Gastroesophageal sphincter (tissue), 4 donors: ENCODE measurements at places on chromosomes 5 and 9.

- ATAC-seq, result no peak
- H3K4me1 ChIP-seq, result peaks cover 91% of the 10 kb centered on the region
- H3K27ac ChIP-seq, result no peak overlapping the region
- H3K36me3 ChIP-seq, result no peaks in the 10 kb centered on the region
- H3K4me3 ChIP-seq, result no peak overlapping the region
- no peaks in the 10 kb centered on the region for H3K27me3 ChIP-seq
These were observed 14.9 kb downstream of the COL5A1 start for GRCh38 chr9:134656334-134657006.

- H3K27ac ChIP-seq, result no peak overlapping the region
- H3K4me1 ChIP-seq, result no peaks in the 10 kb centered on the region
- no peaks in the 10 kb centered on the region for H3K27me3 ChIP-seq
These were observed 174.3 kb downstream of the SYK start for GRCh38 chr9:90975781-90976538.

GRCh38 chr9:111897601-111898137 lies 1.1 kb downstream of the UGCG start:
- peak overlapping the region; percentile 96 for H3K27ac ChIP-seq
- H3K4me1 ChIP-seq, result peaks cover 33% of the 10 kb centered on the region
- no peak for ATAC-seq
- H3K4me3 ChIP-seq, result peak overlapping the region; percentile 86
- H3K27me3 ChIP-seq, result no peaks in the 10 kb centered on the region
- H3K36me3 ChIP-seq, result no peaks in the 10 kb centered on the region

DNA sequence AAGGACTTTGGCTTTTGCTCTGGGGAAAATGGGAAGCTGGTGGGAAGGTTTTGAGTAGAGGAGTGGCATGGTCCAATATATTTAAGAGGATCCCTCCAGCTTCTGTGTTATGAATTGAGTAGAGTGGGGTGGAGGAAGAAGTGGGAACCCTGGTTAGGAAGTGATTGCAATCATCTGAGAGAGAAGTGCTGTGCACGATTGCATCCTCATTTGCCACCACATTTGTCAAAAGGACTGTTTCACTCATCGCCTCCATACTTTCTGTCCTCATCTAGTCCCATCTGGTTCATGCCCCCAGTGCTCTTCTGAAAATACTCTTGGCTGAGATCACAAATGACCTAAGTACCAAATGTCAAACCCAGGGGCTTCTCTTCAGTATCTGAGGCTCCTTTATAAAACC lies 192.1 kb downstream of the RAB3C start:
- H3K4me1 ChIP-seq, result no peaks in the 10 kb centered on the region
- ATAC-seq, result no peak
- no peak overlapping the region for H3K4me3 ChIP-seq
- H3K27me3 ChIP-seq, result no peaks in the 10 kb centered on the region
- no peaks in the 10 kb centered on the region for H3K36me3 ChIP-seq

DNA sequence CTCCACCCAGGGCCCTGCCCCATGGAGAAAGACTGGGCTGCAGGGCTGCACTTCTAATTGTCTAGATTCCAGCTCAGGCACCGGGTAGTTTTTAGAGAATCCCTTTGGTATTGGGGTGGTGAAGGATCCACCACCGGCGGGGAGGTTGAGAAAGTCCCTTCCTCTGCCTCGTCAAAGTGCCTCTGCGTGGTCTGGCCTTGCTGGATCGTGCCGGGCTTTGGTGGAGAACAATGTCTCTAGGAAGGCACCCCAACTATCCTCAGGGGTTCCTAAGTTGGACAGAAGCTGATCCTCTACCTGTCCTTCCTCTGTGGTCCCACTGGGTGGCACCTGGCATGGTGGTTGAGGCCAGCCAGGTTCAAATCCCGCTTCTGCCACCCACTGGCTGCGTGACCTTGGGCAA lies 7.3 kb upstream of the AMBP start:
- peaks cover 3% of the 10 kb centered on the region for H3K27me3 ChIP-seq
- H3K4me3 ChIP-seq, result no peak overlapping the region
- no peaks in the 10 kb centered on the region for H3K36me3 ChIP-seq
- no peak overlapping the region for H3K27ac ChIP-seq
- no peak for ATAC-seq

- no peaks in the 10 kb centered on the region for H3K27me3 ChIP-seq
- no peak for ATAC-seq
- H3K36me3 ChIP-seq, result no peaks in the 10 kb centered on the region
- no peak overlapping the region for H3K27ac ChIP-seq
These were observed 71.5 kb downstream of the FREM1 start for GRCh38 chr9:14838701-14839100.

DNA sequence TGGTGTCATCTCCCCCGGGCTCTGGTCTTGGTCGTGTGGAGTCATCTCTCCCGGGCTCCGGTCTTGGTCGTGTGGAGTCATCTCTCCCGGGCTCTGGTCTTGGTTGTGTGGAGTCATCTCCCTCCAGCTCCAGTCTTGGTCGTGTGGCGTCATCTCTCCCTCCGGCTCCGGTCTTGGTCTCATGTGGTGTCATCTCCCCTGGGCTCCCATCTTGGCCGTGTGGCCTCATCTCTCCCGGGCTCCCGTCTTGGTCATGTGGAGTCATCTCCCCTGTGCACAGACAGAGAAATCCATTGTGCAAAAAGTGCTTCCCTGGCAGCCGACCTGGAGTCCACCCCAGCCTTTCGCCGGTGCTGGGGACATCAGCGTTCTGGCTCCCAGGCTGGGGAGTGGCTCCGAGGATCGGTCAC lies 91.1 kb upstream of the CACNA1B start:
- H3K4me3 ChIP-seq, result no peak overlapping the region
- H3K27me3 ChIP-seq, result no peaks in the 10 kb centered on the region
- no peak overlapping the region for H3K27ac ChIP-seq
- H3K4me1 ChIP-seq, result no peaks in the 10 kb centered on the region
- no peaks in the 10 kb centered on the region for H3K36me3 ChIP-seq
- ATAC-seq, result no peak
